Naive thymus-derived CD4-positive, alpha-beta T cell (primary cell): ENCODE measurements at places on chromosomes 11 and 22.

- DNase-seq: no peak
Measured at GRCh38 chr22:47055461-47055860, 293.0 kb downstream of the TBC1D22A start.

DNA sequence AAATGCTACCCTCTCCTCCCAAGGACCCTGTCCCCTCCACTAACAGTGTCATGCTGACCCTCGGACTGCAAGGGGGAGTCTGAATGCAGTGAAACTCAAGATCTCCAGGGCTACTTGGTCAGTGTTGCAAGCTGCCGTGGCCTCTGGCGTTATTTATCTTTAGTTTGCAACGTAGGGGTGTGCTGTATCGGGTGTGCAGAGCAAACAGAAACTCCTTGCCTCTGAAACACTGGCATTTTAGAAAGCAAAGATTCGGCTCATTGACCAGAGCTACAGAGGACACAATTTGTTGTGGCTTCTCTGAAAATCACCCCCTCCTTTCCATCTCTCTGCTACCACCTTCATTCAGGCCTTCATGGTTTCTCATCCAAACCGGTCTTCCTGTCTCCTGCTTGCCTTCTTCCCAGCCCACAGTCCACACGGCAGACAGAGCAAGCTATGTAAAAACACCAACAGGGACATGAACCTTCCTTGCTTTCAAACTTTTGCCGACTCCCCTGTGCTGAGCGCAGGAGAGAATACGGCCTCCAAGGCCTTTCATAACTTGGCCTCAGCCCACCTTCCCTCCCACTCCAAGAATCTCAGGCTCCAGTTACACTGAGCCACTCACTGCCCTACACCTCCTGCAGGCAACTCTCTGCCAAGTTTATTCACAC lies 14.9 kb downstream of the FZD4 start:
- no peak for DNase-seq

DNA sequence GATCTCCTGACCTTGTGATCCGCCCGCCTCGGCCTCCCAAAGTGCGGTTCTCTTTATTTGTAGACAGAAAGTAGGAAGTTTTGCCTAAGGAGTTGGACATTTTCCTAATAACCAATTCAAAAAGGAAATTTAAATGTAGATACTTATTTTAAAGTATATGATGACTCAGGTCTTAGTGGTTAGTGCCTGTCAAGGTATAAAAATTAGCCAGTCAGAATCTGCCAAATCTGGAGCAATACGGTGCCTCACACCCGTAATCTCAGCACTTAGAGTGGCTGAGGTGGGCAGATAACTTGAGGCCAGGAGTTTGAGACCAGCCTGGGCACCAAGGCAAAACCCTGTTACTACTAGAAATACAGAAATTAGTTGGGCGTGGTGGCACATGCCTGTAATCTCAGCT lies 86.7 kb upstream of the RASSF10 start:
- no peak for DNase-seq

GRCh38 chr22:43006753-43007152 lies 8.2 kb downstream of the PACSIN2 start:
- DNase-seq: no peak

DNA sequence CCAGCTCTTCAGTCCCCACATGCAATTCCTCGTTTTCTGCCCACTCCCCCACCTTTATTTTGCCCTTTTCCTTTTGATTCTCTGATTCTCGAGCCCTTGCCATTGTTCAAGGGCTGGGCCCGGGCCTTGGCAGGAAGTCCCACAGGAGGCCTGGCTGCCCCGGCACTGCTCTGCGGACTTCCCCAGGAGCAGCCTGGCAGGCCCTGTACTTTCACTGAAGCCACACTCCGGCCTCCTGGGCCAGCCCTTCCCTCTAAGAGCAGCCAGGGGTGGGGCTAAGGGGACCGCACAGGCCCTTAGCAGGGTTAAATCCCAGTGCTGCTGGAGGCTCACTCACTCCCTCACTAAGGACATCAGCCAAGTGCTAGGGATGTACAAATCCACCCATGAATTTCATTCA lies 4.1 kb downstream of the LRRC32 start:
- DNase-seq: no peak

GRCh38 chr11:77183431-77183984 lies 55.5 kb downstream of the MYO7A start:
- no peak for DNase-seq

DNA sequence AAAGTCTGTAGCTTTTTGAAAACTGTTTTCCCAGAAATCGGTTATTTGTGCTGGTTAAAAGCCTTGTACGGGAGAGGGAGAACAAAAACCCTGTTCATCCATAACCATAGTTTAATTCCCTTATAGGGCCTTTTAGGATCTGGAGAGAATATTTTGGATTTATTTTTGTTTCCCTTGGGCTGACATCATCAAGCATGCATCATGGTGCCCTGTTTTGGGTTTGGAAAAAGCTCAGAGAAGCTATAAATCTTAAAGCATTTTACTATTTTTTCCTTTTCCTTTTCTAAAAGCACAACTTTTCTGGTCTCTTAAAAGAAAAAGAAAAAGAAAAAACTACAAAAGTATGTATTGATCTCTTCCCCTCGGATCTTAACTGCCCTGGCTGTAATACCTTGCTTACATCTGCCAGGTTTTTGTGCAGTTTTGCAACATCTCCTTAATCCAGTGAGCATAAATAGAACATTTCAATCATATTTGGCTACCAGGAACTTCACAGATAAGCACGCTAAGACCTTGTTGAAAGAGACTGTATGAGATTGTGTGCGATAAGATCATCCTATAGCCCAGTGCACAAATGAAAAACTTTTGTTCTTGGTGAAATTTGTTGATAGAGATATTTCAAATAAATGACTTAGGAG lies 88.0 kb downstream of the ZBTB16 start:
- no peak for DNase-seq

GRCh38 chr11:44811841-44812448 lies 85.2 kb downstream of the TSPAN18 start:
- DNase-seq: no peak

- DNase-seq: no peak
Measured at GRCh38 chr11:113859665-113860064, 15.7 kb downstream of the USP28 start.

DNA sequence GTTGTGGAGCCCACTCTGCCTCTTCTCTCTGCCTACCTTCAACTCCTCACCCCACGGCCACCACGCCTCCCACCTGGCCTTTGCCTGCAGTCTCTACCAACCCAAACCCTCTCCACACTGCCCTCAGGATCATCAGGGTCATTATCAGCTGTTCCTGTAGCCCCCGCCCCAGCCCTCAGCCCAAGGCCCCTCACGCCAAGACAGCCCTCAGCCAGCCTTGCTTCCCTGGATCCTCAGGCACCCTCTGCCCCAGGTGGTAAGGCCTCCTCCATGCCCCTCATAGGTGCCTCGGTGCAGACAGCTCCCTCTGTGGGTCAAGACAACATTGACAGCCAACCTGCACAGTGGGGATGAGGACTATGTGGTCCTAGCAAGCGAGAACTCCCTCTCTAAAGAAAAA lies 1.7 kb downstream of the SBF1 start:
- DNase-seq: no peak

DNA sequence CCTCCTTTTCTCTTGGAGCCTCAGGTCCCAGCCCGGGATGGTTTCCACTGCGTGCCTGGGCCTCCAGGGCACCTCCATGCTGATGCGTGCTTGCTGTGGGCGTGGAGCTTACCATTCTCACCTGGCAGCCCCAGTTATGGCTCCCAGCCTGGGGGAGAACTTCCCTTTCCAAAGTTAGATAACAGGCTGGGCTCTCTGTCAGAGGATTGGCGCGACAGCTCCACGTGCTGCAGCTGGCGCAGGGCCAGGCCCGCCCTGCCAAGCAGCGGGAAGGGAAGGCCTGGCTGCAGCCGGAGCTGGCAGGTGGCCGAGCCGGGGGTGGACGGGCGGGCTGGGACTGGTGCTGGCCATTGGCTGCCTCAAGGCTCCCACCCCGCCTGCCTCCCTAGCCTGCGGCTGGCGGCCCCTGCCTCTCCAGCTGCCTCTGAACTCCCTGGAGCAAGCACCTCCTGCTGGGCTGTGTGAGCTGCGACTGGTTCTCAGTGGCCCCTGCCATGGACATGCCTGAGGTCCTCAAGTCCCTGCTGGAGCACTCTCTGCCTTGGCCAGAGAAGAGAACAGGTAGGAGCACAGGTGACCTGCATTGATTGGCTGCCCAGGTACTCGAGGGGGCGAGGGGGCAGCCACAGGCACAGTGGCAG lies 14.6 kb upstream of the TEF start:
- DNase-seq: no peak

DNA sequence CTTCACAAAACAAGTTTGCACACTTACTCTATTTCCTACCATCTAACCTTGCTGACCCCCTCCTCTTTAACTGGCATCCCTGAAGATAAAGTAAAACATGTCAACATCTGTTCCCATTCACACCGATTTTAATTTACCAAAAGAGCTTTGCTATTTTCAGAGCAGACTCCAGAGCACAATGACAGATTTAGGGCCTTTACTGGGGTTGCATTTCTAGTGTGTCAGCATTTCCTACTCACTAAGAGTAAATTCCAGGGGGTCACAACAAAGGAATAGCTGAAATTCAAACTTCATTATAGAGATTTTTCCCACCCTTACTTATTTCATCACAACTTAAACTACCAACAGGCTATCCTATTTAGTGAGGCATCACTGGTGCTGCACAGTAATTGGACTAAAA lies 60.8 kb downstream of the SOX6 start:
- DNase-seq: no peak

GRCh38 chr11:89203814-89204213 lies 26.1 kb downstream of the TYR start:
- DNase-seq: no peak

DNA sequence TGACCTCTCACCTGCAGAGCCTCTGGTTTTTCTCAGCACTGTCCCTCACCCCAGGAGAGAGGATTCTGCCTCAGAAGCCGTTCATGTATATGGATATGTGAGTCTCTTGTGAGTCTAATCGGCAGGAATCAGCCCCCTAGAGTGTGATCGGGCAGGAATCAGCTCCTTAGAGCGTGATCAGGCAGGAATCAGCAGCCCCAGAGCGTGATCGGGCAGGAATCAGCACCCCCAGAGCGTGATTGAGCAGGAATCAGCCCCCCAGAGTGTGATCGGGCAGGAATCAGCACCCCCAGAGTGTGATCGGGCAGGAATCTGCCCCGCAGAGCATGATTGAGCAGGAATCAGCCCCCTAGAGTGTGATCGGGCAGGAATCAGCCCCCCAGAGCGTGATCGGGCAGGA lies 80.0 kb upstream of the EIF3D start:
- no peak for DNase-seq

- no peak for DNase-seq
Measured at GRCh38 chr11:47124675-47125074, 52.0 kb downstream of the ARFGAP2 start.

DNA sequence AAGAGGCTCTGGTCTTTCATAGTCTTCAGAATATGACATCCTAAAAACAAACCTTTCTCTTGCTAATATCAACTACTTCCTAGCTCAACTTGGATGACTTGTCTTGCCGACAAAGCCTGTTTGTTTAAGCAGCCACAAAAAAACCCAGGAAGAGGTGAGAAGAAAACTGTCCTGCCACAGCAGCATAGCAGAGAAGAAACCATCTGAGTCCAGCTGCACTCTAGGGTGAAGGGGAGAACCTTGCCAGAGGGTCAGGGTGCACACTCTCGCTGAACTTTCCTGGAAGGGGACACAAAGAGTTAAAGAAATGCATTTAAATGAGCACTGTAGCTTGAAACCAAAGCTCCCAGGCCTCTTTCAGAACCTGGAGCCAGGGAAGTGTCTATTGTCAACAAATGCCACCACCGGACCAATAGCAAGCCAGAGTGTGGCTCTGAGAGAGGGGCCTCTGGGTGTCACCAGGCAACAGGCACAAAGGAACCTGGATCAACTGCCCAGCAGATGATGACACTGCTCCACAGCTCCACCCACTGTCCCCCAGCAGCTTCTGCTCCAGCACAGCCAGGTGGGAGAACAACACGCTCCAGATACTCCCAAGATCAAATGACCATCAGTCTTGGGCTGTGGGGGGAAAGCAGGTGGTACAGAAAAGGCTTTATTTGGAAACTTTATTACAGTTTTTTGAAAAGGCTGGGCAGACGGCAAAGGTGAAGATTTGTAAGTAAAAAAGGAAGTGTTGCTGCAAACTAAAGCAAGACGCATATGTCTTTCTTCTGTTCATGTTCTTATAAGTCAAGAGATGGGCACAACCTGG lies 105.7 kb downstream of the RASSF10 start:
- DNase-seq: no peak

GRCh38 chr22:42615092-42615859 lies 593 bp upstream of the POLDIP3 start:
- DNase-seq: peak; percentile 89

- no peak for DNase-seq
Measured at GRCh38 chr11:131618201-131618600, 247.8 kb downstream of the NTM start.

DNA sequence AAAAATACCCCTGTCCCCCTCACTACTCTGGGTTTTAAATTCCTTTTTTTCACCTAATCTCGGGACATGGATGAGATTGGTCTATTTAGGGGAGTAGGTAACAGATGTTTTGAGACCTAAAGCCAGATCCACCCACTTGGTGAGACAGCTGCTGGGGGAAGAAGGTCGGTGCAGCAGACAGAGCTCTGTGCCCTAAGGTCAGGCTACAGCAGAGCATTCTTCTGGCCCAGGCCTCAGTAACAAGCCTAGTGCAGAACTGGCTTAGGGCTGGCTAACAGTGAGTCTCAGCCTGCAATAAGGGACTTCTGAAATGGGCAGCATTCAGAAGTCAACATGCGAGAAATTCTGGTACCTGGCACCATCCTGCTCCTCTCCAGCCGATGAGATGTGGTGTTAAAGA lies 444.9 kb upstream of the KIRREL3 start:
- DNase-seq: no peak

GRCh38 chr22:29768052-29768693 lies 1.0 kb downstream of the UQCR10 start:
- DNase-seq: no peak

DNA sequence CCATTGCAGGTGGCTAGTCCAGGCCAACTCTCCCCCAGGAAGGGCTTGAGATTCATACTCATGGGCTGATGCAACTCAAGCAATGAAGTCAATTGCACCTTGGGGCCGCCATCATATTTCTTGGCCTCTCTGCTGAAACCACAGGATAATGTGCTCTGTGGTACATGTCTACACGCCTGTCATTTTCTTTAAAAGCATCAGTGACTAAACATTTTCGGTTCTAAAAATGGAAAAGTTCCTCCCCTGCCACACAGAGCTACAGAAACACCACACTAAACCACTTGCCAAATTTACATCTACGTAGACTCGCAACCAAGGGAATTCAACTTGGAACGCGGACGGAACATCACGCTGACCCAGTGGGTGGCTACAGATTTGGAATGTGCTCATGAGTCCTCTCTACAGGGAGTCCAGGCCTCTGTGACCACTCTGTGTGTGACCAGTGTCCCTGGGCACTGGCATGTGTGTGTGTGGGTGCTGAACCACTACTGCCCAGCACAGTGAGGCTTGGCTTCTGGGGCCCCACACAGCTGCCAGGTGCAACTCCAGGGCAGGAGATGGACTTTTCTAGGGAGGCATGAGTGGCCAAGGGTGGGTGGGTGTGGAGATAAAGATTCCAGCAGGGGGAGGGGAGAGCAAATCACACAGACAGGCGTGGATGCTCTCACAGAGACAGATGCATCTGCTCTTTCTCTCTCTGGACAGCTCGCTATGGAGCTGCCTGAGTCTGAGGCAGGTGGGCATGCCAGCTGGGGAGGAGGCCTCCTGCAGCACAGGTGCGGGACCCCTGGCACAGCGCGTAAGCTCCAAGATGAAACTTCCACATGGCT lies 261.9 kb downstream of the CTTN start:
- no peak for DNase-seq
